A549 treated with CORT108297 at 1 μM for 4 hours (cell line): ENCODE measurements at places on chromosomes 16 and 17. TPM values are rescaled to one million over a fixed set of nuclear protein-coding genes. Genes with fewer than 3 reads are reported as not detected.

Gene CDH16
- total RNA-seq: 0.36 to 0.50 TPM (median 0.39 TPM) in 5 replicates

Gene KRTAP2-3
- 0.11 to 0.18 TPM (median 0.17 TPM) in 3 of 5 replicates, not detected in the others for total RNA-seq

Gene SLC13A2
- 0.06 to 0.15 TPM (median 0.12 TPM) in 5 replicates for total RNA-seq

Gene KRT33B
- 0.09 to 0.10 TPM (median 0.10 TPM) in 3 of 5 replicates, not detected in the others for total RNA-seq

Gene TAT
- 0.02 to 0.05 TPM (median 0.03 TPM) in 3 of 5 replicates, not detected in the others for total RNA-seq

Gene DNASE1L2
- 0.77 to 1.8 TPM (median 1.6 TPM) in 5 replicates for total RNA-seq

Gene TOX3
- 0.21 to 0.38 TPM (median 0.31 TPM) in 5 replicates for total RNA-seq

Gene DECR2
- 19.7 to 30.5 TPM (median 29.6 TPM) in 5 replicates for total RNA-seq

Gene KRT40
- total RNA-seq: not detected in 5 replicates
